Stimulated activated CD8-positive, alpha-beta memory T cell treated with anti-CD3 and anti-CD28 coated beads, Interleukin-4, amount 100 ng/mL, for 4 hours (primary cell): ENCODE measurements at places on chromosomes 12 and 14.

DNA sequence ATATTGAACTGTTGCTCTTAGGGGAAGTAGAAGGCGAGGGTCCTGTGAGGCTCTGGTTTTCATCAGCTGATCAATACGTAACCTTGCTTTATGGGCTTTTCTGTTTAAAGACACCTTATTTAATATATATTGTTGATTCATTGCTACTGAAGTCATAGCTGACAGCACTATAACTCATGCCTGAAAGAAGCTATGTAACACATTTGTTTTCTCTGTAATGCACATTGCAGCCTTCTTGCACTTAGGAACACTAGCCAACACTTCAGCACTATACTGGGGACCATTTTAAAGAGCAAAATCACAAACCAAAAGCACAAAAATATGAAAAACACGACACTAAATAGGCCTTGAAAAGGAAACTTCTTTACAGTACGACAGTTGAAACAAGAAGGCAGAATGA, 135.7 kb downstream of the TTC6 start:
- no peak for DNase-seq

DNA sequence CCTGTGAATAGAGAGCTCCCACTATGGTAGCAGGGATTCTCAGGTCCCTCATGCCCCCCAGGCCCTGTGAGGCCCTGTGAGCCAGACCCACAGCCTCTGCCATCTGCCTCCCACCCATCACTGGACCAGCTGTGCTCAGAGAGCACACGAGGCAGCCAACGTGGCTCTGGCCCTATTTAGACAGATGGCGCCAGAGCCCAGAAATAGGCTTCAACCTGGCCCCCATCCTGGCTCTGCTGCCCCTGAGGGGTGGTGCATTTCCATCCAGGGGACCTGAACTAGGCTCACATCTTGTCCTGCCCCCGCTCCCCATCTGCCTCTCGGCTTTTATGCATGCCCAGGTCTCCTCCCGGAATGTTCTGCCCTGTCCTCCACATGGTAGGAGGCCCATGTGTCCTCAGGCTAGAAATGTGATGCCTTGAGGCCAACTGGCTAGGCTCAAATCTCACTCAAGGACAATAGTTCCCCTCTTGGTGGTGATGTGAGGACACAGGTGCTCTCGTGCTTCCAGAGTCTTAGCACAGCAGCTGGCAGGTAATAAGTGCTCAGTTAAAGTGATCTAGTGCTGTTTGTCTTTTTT, 18.9 kb downstream of the TMEM63C start:
- no peak for DNase-seq

DNA sequence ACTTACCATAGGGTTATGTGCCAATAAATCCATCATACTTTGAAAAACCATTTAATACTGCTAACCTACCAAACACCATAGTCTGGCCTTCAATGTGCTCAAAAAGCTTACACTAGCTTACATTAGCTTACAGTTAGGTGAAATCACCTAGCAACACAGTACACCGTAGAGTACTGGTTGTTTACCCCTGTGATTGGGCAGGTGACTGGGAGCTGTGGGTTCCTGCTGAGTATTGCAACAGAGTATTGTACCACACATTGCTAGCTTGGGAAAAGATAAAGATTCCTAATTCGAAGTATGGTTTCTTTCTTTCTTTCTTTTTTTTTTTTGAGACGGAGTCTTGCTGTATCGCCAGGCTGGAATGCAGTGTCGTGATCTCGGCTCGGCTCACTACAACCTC, 5.6 kb downstream of the ATP5MC2 start:
- DNase-seq: no peak

DNA sequence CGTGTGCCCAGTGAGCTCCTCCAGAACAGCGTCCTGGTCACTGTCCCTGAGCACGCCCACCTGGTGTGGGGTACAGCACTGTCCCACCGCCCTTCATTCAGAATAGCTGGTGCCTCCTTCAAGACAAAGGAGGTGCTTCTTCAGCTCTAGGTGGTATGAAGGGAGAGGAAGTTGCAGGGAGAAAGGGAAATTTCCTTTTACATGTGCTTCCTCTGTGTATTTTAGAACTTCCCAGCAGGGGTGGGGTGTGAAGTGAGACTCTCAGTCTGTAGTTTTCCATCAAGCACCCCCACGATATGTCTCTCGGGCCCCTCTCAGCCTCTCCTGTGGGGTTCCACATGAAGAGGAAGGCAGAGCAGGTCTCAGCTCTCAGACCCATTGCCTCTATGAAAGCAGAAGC, 1.2 kb upstream of the SLC6A12 start:
- DNase-seq: no peak

DNA sequence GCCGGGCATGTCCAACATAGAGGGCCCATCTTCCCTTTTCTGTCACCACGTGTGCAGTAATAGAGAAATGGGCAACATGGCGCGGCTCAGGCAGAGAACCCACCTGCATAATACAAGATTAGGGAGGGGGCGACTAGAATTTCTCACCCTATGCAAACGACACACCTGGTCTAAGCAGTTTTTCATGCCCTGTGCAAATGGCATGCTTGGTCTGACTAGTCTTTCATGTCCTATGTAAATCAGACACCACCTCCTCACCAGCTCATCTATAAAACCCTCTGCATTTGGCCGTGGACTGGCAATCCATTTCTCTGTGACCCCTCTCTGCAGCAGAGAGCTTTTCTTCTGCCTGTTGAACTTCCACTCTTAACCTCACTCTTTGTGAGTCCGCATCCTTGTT, 180.2 kb upstream of the PZP start:
- no peak for DNase-seq

DNA sequence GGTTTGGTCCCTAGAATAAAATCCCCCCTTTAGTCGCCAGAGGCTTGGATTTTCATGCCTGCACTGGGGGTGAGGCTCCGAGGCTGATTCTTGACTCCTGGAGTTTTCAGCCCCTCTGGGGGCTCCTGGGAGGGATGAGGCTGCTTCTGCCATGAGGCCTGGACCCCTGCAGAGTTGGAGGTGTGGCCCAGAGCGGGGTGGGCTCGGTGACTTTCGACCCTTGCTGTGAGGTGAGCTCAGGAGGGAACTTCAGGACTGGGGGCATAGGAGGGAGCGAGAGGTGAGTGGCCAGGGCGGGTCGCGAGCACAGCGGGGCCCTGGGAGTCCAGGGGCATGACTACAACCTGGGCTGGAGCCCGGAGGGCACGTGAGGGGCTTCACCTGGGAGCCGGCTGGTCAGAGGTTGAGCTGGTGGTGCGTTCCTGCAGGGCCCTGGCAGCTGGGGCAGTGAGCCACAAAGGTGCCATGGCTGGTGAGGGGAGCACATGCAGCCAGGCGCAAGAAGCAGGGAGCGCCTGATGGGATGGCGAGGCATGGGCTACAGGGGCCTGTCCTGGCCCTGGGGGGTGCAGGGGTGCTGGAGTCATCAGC, 168.2 kb downstream of the KIF26A start:
- DNase-seq: no peak

DNA sequence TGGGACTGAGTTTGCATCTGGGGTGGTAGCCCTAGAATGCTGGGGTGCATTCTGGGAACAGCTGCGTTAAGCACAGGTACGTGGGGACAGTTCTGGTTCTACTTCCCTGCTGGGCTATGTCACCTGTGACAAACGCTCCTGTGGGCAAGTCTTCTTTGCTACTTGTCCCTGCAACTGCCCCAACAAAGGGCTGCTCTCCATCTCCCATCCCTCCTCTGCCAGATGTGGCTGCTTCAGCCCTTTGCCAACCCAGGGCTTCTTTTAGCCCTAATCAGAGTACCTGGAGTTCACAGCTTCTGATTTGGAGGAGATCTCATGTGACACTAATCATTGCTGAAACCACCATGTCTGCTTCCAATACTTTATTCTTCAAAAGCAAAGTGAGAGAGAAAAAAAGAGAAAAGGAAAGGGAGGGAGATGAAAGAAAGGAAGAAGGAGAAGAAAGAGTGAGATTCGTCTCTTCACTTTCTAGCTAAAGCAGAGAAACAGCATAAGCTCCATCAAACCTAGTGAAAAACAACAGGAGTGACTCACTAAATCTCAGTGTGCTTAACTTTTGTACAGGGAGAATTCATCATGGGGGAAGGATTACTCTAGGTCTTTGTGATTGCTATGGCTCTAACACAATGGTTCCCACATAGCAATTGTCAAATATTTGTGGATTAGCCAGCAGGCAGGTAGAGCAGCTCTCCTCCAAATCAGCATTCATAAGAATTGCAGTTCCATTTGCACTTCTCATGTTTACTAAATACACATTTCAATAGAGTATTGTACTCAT, 174.8 kb downstream of the LRIG3 start:
- no peak for DNase-seq
